Umbilical cord (tissue), 2 donors: ENCODE measurements at places on chromosomes 4 and X.

- no peak for DNase-seq
Measured at GRCh38 chrX:123818243-123818642, 41.6 kb upstream of the XIAP start.

GRCh38 chrX:103878466-103879122 lies 46.5 kb upstream of the RAB9B start:
- DNase-seq = peak; percentile 8

GRCh38 chr4:80913381-80913780 lies 117.1 kb upstream of the BMP3 start:
- no peak for DNase-seq

GRCh38 chr4:95358421-95358820 lies 190.4 kb downstream of the UNC5C start:
- DNase-seq = no peak

GRCh38 chrX:13142891-13143290 lies 98.5 kb upstream of the FAM9C start:
- no peak for DNase-seq

GRCh38 chrX:119004920-119005524 lies 30.6 kb downstream of the LONRF3 start:
- peak; percentile 9 for DNase-seq

GRCh38 chr4:56320293-56320692 lies 67.0 kb downstream of the AASDH start:
- DNase-seq = no peak

- DNase-seq = no peak
Measured at GRCh38 chr4:86156531-86156930, 203.3 kb downstream of the MAPK10 start.

- no peak for DNase-seq
Measured at GRCh38 chr4:119059221-119059620, 76.4 kb upstream of the MYOZ2 start.

- no peak for DNase-seq
Measured at GRCh38 chr4:82599336-82599735, 37.5 kb upstream of the TMEM150C start.

DNA sequence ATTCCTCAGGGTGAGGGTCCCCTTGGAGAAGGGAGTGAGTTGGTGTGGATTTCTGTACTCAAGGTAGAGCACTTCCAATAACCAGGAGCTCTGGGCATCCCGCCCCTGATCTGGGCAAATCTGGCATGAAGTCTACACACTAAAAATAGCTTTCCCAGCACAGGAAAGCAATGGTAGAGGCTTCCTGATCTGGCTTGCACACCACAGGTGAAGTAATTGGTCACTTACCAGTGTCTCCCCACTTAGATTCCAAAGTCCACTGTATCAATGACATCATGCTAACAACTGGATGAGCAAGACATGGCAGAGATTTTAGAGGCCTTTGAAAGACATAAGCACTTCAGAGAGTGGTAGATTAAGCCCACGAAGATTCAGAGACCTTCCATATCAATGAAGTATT lies 17.8 kb upstream of the IDS start:
- no peak for DNase-seq

DNA sequence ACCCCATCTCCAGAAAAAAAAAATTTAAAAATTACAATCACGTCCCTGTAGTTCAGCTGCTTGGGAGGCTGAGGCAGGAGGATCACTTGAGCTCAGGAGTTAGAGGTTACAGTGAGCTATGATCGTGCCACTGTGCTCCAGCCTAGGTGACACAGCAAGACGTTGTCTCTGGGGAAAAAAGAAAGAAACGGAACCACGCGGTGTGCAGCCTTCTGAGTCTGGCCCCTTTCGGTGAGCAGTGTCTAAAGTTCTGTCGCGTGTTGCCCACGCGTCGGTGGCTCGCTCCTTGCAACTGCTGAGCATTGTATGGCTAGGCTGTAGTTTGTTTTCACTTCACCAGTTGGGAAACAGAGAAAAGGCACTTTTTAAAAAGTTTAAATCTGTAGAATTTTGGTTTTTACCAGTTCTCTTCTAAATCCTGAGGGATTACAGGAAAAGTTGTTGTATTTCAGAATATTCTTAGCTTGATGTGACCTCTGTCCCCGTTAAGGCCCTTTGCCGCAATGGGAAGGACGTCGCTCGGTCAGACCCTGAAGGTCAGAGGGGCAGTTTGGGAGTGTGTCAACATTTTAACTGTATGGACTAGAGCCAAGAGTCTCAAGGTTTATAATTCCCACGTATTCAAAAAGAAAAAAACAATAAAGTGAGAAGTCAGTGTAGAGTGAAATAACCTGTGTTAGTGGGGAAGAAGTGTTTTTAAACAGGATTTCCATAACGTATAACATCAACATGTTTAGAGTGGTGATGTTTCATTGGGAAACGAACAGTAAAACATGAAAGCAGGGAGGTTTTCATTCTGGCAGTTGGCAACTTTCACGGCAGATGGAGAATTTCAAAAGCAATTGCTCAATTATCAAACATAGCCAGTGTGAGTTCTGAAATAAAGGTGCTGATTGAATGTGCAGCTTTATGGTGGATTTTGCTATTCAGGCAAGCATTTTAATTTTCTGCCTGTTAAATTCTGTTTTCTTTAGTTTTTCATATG lies 45.8 kb upstream of the MSANTD1 start:
- DNase-seq = peak; percentile 37

DNA sequence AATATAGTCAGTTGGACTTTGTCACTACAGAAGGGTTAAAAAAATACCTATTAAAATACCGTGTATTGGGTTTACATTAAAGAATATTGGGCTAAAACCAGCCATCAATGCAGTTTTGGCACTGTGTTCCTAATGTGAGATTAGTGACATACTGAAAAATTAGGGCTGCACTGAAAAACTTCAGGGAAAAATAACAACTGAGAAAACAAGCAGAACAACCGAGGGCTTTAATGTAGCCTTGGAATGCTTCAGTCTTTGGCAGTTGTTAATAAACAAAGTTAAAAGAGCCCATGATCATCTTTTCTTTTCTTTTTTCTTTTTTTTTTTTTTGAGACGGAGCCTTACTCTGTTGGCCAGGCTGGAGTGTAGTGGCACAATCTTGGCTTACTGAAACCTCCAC lies 12.4 kb downstream of the STAG2 start:
- no peak for DNase-seq

GRCh38 chr4:36282503-36283030 lies 1.2 kb downstream of the DTHD1 start:
- no peak for DNase-seq

GRCh38 chr4:119521268-119521667 lies 107.3 kb downstream of the PDE5A start:
- DNase-seq = no peak

- DNase-seq = peak; percentile 21
Measured at GRCh38 chr4:92969650-92970379, 666.0 kb downstream of the GRID2 start.

- no peak for DNase-seq
Measured at GRCh38 chrX:149365061-149365460, 140.0 kb downstream of the IDS start.

- DNase-seq = peak; percentile 7
Measured at GRCh38 chr4:45688341-45688740, 435.5 kb downstream of the GABRG1 start.

DNA sequence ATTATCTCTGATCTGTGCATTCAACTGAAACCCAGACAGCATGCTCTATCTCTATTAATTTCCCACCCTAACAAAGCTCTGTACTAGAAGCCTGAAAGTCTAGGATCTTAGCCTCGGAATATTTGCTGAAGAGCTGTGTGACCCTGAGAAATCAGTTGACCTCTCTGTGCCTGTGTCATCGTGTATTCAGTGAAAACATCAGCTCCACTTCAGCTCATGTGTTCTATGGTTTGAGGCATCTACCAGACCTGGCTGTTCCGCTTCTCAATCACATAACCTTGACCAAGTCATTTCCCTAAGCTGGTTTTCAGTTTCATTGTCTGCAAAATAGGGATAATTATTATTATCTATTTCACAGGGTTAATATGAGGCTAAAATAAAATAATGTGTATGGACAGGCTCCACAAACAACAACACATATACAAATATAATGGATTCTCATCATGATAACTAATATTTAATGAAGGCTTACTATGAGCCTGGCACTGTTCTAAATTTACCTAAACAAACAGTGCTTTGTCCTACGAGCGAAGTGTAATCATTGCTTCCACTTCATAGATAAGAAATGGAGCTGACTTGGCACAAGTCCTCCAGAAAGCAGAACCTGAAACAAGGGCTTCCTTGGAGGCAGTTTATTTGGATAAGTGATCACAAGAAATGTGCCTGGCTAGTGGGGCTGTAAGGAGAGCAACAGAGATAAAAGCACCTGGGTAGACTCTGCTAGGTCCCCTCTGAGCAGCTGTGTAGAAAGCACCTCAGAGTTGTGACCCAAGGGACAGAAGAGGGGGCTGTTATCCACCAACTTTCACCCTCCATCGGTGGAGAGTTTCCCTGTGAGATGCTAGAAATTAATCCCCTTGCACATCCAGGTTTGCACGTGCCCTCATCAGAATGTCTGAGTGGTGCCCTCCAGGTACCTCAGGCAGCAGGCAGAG lies 356.9 kb downstream of the RAB28 start:
- no peak for DNase-seq

- no peak for DNase-seq
Measured at GRCh38 chr4:91147067-91147466, 1019.9 kb downstream of the CCSER1 start.

DNA sequence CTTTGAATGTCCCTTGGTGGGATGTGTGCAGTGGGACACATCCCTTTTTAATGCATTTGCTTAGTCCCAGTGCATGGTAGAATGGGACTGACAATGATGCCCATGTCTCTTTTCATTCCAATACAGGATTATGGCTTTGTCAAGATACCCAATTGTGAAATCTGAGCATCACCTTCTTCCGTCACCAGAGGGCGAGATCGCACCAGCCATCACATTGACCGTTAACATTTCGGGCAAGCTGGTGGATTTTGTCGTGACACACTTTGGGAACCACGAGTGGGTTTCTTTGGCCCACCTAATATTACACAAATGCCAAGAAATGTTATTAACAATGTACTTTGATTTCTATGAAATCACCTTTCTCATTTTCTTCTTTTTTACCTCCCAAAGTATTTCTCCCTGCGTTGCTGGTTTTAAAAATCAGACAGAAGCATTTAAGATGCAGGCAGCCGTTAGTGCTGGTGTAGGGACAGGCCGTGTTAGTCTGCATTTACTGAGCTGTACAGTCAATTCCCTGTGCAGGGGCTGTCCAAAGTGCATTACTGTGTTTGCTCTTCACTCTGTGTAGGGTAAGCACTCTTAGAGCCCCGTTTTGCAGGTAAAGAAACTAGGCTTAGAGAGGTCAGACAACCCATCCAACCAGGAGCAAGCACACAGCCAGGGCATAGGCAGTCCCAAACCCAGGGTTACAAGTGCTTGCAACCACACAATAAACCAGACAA lies 46.5 kb downstream of the CWH43 start:
- no peak for DNase-seq

- peak; percentile 48 for DNase-seq
Measured at GRCh38 chr4:83603129-83603528, 67.2 kb downstream of the GPAT3 start.

- no peak for DNase-seq
Measured at GRCh38 chr4:7664106-7664505, 229.4 kb upstream of the PSAPL1 start.

DNA sequence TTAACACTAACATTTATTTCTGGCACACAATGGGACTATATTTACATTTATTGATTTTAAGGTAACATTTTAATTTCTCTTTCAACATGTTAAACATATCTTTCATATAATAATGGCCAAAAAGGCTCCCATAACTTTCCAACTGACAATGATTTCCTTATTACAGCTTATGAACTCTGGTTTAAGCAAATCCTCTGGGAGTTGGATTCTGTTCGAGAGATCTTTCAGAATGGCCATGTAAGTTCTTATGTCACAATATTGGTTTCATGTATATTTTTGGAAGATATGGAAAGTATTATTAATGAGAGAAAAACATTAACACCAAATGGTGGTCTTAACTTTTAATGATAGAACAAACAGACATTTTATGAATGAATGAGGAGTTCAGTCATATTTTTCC lies 4.1 kb downstream of the TDO2 start:
- DNase-seq = no peak

DNA sequence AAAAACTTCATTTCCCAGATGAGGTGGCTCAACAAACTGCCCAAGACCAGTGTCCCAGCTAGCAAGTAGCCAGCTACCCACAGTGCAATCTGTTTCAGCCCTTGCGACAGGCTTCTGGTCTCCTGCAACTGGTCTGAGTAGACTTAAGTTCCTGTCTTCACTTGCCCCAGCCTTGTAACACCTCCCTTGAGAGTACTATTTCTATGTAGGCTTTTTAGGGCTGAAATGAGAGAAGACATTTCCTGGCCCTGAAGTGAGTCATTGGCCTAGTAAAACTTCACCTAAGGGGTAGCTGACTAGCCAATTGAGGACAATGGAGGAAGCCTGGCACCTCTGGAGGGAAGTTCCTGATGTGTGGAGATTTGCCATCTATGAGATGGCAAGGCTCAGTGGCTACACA lies 80.1 kb upstream of the STIM2 start:
- DNase-seq = no peak

DNA sequence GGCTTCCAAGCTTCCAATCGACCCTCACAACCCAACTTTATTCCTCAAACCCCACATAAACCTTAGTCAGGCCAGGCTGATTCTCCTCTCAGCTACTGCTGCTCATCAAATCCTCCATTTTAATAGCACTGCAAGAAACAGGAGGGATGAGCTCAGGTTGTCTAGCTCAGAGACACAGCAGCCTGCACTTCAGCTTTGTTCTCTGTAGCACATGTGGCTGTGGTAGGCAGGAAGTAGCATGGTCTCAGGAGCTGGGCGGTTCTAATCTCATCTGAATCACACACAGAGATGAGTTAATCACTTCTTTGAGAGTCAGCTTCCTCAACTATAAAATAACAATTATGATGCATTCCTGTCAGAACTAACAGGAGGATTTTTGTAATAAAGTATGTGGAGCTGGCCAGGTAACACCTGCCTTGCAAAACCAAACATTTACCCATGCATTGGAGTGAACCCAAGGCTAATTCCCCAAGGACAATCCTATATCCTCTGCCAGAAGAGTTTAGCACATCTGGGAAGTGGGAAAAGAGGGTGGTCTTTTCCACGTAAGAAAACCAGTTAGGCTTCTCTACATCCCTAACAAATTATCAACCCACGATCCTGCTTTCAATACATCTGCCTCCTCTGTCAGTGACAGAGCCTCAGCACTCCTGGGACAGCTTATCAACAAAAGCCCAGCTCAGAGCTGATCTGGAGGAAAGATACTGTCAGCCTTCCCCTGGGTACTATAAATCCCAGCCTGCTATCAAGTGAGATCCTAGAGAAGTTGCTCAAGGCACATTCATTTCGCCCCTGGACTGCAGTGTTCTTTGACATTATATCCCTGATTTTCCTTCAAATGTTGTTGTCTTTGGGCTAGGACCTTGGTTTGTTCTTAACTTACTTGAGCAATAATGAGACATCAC lies 32.8 kb downstream of the ELOVL6 start:
- DNase-seq = peak; percentile 50

- DNase-seq = peak; percentile 89
Measured at GRCh38 chr4:118968005-118968404, 79.4 kb downstream of the SYNPO2 start.

GRCh38 chr4:1830234-1830633 lies 25.7 kb downstream of the LETM1 start:
- no peak for DNase-seq
